ENCODE measurements at places on chromosomes 7 and 10.

DNA sequence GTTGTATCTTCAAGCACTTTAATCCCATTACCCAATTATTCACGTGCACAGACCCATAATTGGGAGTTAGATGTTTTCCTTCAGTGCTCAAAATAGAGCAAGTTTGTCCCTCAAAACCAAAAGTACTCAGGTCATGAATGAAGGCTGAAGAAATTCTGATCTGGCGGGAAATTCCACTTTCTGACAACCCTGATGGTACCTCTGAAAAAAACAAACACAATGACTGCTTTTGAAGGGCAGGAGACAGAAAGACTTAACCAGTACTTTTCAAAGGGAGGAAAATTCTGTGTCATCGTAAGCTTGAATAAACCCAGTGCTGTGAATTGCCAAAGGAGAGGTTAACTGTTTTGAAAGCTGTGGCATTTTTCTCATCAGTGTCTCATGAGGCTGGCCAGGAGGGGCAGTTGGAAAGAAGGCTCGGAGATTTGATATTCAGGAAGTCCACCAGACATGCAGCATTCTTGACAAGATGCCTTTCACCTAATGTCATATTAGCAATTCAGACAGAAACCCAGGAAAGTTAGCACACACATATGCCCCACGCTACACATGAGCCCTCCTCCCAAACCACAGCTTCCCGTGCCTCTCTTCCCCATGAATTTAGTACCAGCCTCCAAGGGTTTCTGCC is 347.0 kb downstream of the KCNMA1 start:
- H3K4me1 ChIP-seq, result no peaks in the 10 kb centered on the region
- DNase-seq, result no peak
- no peak overlapping the region for H3K4me3 ChIP-seq
- no peaks in the 10 kb centered on the region for H3K27me3 ChIP-seq

DNA sequence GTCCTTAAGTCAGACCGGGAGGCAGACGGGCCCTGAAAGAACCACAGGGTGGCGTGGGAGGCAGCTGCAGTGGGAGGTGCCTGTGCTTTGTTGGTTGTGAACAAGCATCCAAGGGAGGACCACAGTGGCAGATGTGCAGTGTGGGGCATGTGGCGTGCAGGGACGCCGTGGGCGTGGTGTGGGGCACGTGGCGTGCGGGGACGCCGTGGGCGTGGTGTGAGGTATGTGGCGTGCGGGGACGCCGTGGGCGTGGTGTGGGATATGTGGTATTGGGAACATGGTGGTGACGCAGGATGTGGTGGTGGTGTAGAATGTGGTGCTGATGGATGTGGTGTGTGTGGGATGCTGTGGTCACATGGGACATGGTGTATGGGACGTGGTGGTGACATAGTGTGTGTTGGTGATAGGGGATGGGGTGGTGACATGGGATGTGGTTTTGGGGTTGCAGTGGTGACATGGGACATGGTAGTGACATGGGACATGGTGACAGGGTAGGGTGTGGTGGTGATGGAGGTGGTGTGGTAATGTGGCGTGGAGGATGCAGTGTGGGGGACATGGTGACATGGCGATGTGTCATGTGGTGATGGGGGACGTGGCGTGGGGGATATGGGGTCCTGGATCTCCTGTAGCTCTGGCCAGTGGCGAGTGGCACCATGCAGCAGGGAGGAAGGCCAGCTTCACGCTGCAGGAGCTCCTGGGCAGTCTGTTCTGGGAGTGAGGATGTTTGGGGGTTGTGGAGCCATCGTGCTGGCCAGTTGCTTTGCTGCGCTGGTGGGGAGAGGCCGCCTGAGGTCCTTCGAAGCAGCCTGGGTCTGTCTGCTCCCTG is 78.8 kb downstream of the INPP5A start:
- H3K27me3 ChIP-seq, result no peaks in the 10 kb centered on the region
- peaks cover 9% of the 10 kb centered on the region for H3K4me1 ChIP-seq
- peak overlapping the region; percentile 49 for H3K4me3 ChIP-seq
- no peak for DNase-seq
- no peak overlapping the region for H3K27ac ChIP-seq

DNA sequence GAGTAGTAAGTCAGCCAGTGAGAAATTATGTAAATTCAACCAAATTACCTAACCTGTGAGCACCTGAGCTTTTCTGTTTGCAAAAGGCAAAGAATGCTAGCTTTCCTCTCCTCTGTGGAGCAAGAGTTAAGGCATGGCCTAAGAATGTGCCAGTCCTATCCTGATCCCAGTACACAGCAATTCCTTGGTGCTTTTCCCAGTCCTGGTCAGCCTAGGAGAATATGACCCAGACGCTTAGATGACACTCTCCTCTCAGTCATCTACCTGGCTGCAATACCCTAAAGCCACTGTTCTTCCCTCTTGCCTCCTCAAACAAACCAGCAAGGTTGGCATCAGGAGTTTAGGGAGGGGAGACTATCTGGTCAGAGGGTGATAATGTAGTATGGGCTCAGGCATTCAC is 4.1 kb downstream of the PDLIM1 start:
- H3K27me3 ChIP-seq, result peaks cover 68% of the 10 kb centered on the region
- H3K4me3 ChIP-seq, result no peak overlapping the region
- no peak for DNase-seq
- H3K27ac ChIP-seq, result no peak overlapping the region

GRCh38 chr10:33287112-33287511 is 47.4 kb downstream of the NRP1 start:
- H3K27me3 ChIP-seq, result no peaks in the 10 kb centered on the region
- peaks cover 5% of the 10 kb centered on the region for H3K4me1 ChIP-seq
- H3K4me3 ChIP-seq, result no peak overlapping the region

DNA sequence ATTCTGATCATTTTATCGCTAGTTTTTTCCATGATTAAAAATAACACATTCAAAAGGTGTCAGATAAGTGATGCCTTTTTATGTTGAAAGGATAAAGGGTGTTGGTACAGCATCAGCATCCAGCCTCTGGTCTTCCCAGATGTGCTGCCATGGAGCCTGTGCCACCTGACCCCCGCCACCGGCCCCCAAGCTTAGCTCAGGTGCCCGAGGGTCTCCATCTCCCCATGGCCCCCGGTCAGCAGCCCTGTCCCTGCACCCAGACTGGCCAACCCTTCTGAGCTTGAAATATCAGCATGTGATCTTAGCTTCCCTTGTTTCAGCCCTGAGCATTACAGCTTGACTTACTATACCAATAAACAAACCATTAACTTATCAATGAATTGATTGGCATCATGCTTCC is 24.6 kb downstream of the PFKP start:
- H3K4me1 ChIP-seq, result peaks cover 9% of the 10 kb centered on the region
- H3K4me3 ChIP-seq, result no peak overlapping the region
- no peaks in the 10 kb centered on the region for H3K27me3 ChIP-seq
- no peak for DNase-seq
- no peak overlapping the region for H3K27ac ChIP-seq
- H3K36me3 ChIP-seq, result no peaks in the 10 kb centered on the region

GRCh38 chr10:72503241-72503640 is 122.6 kb downstream of the MICU1 start:
- H3K27ac ChIP-seq, result no peak overlapping the region
- DNase-seq, result no peak
- no peaks in the 10 kb centered on the region for H3K27me3 ChIP-seq

DNA sequence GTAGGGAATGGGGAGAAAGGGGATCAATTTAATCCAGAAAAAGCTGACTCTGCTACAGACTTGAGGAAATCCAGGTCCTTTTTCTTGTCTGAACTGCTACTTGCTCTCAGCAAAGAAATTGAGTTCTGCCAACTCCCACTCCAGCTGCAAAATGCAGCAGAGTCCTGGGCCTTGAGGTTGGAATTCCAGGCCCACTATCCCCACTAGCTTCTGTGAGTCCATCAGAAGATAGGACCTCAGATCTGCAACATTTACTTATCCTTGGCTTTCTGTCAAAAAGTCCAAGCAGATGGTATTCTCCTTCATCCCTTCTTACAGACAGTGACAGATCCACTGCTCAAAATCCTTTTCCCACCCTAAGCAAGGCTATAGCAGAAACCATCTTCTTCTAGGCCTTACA is 219.2 kb downstream of the ARHGAP12 start:
- H3K27ac ChIP-seq, result no peak overlapping the region
- no peak overlapping the region for H3K4me3 ChIP-seq
- no peaks in the 10 kb centered on the region for H3K36me3 ChIP-seq

DNA sequence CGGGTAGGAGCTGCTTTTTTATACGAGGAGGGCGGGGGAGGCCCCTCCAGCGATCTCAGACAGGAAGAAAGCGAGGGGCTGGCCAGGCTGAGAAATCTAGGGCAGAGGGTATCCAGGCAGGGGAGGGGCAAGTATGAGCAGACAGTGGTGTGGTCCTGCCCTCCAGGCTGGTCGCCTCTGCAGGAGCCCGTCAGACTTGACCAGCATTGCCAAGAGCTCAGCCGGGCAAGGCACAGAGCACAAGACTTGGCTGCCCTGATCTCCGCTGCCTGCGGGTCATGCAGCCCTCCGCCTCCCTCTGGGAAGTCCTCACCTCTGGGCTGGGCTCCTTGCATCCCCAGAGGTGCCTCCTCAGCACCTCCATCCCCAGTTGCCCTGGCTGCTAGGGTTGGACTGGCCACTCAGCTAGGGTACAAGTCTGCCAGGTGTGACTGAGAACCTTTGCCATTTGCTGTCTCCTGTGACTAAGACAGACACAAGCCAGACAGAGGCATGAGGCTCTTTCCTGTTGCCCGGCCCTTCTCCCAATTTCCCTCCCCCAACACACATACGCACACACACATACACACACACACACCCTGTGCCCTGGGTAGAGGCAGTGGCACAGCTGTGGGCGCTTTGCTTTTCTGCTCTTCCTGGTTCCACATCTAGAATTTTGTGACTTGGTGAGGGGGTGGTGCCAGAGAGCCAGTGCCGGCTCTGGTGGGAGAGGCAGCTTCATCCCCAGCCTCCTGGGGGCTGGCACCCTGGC is 59.1 kb upstream of the PPIF start:
- H3K27ac ChIP-seq, result no peak overlapping the region
- no peak overlapping the region for H3K4me3 ChIP-seq
- DNase-seq, result no peak
- no peaks in the 10 kb centered on the region for H3K27me3 ChIP-seq
- peaks cover 100% of the 10 kb centered on the region for H3K36me3 ChIP-seq
- no peaks in the 10 kb centered on the region for H3K4me1 ChIP-seq

DNA sequence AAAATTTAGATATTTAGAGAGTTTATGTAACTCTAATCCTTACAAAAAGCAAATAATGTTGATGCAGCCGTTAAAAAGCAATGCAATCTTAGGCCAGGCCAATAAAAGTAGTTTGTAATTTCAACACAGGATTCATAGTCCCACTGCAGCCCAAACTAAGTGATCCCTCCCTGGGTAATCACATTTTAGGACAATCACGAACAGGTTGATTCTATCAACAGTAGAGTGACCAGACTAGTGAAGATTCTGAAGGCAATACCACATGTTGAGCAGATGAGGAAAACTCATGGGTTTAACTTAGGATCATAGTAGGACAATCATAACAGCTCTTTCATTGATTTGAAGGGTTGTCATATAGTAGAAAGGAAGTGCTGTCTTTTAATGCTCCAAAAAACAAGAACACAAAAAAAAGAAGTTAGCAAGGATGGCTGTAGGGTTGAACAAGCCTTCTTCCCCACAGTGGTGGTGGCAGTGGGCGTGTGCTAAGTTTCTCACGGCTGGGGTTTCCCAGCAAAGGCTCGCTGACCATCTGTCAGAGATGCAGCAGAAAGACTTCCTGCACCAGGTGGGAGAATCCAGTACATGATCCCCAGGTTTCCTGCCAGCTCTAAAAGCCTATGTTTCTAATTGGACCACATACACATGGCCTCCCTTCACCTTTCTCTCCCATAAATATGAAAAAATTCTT is 212.2 kb downstream of the CHRM2 start:
- no peak for DNase-seq
- H3K36me3 ChIP-seq, result no peaks in the 10 kb centered on the region
- no peaks in the 10 kb centered on the region for H3K27me3 ChIP-seq
- no peak overlapping the region for H3K27ac ChIP-seq
- H3K4me3 ChIP-seq, result no peak overlapping the region
- no peaks in the 10 kb centered on the region for H3K4me1 ChIP-seq

DNA sequence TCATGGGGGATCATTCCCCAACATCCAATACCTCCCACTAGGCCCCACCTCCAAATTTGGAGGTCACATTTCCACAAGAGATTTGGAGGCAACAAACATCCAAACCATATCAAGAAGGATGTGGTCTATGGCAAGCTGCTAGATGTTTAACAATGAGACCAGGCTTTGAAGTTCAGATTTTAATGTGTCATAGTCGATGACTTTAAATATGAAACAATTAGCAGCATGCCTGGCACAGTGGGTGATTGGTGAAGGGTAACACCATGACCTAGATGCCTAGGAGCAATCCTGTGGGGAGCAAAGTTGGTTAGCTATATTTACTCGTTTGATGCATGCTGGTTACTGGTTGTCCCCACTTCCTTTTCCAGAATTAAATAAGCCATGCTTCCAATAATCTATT is 356.4 kb upstream of the VWC2 start:
- DNase-seq, result no peak
- no peaks in the 10 kb centered on the region for H3K4me1 ChIP-seq
- H3K27me3 ChIP-seq, result no peaks in the 10 kb centered on the region
- no peak overlapping the region for H3K4me3 ChIP-seq
- no peaks in the 10 kb centered on the region for H3K36me3 ChIP-seq

All from neuronal stem cell (in vitro differentiated cells).